ENCODE measurements at places on chromosomes 16 and 17. TPM values are rescaled to one million over a fixed set of nuclear protein-coding genes. Genes with fewer than 3 reads are reported as not detected.

USP43 gene
- total RNA-seq = not detected

CCDC92B gene
- 0.21 TPM for total RNA-seq

RCVRN gene
- total RNA-seq = not detected

CCR7 gene
- 0.14 TPM for total RNA-seq

SLC52A1 gene
- total RNA-seq = 0.55 TPM

CDH1 gene
- total RNA-seq = 0.26 TPM

MT4 gene
- total RNA-seq = not detected

RND2 gene
- total RNA-seq = 14.0 TPM

DNA sequence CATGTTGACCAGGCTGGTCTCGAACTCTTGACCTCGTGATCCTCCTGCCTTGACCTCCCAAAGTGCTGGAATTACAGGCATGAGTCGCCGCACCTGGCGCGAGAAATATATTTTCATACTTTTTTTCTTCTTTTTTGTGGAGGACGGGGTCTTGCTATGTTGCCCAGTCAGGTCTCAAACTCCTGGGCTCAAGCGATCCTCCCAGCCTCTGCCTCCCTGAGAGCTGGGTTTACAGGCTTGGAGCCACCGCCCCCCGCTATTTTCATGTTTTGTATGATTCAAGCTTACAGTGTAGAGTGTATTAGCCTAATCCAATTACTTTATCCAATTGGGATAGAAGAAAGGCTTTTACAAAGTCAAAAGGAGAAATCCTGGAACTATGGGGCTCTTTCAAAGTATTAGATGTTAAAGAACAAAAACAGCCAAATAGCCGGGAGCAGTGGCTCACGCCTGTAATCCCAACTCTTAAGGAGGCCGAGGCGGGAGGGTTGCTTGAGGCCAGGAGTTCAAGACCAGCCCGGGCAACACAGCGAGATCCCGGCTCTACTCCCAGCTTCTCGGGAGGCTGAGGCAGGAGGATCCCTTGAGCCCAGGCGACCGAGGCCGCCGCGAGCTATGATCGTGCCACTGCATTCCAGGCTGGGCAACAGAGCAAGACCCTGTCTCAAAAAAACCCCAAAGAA is 1.4 kb upstream of the MAP1LC3B start:
- H3K27ac ChIP-seq = peak overlapping the region; percentile 98
- H3K4me1 ChIP-seq = no peaks in the 10 kb centered on the region
- H3K27me3 ChIP-seq = no peaks in the 10 kb centered on the region
- H3K4me3 ChIP-seq = no peak overlapping the region

- H3K27ac ChIP-seq = no peak overlapping the region
- no peaks in the 10 kb centered on the region for H3K27me3 ChIP-seq
- no peaks in the 10 kb centered on the region for H3K36me3 ChIP-seq
Observed at GRCh38 chr16:55779402-55780094, 53.3 kb downstream of the CES1 start.

DNA sequence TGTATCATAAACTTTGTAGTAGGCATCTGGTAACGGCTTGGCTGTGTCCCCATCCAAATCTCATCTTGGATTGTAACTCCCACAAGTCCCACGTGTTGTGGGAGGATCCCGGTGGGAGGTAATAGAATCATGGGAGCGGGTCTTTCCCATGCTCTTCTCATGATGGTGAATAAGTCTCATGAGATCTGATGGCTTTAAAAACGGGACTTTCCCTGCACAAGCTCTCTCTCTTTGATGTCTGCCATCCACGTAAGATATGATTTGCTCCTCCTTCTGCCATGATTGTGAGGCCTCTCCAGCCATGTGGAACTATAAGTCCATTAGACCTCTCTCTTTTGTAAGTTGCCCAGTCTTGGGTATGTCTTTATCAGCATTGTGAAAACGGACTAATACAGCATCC is 248.7 kb downstream of the SNX29 start:
- no peaks in the 10 kb centered on the region for H3K27me3 ChIP-seq
- no peaks in the 10 kb centered on the region for H3K36me3 ChIP-seq
- no peak overlapping the region for H3K27ac ChIP-seq

- H3K36me3 ChIP-seq = no peaks in the 10 kb centered on the region
- H3K4me3 ChIP-seq = no peak overlapping the region
- DNase-seq = no peak
Observed at GRCh38 chr16:3816326-3816725, 64.2 kb downstream of the CREBBP start.

GRCh38 chr17:45052052-45052772 is 780 bp upstream of the DCAKD start:
- peak; percentile 62 for DNase-seq
- no peaks in the 10 kb centered on the region for H3K36me3 ChIP-seq
- H3K27ac ChIP-seq = peak overlapping the region; percentile 79
- no peaks in the 10 kb centered on the region for H3K27me3 ChIP-seq
- peaks cover 8% of the 10 kb centered on the region for H3K4me1 ChIP-seq

GRCh38 chr17:59154721-59155438 is at the start of gene SKA2:
Gene SKA2 (minus strand): TSS chr17:59155186. CDS start chr17:59155163, 23 bp downstream.
- no peaks in the 10 kb centered on the region for H3K27me3 ChIP-seq
- DNase-seq = peak; percentile 95
- peak within 1 kb of the TSS; percentile 86 for H3K27ac ChIP-seq
- peak within 1 kb of the TSS; percentile 56 for H3K4me3 ChIP-seq
- H3K4me1 ChIP-seq = no peaks in the 10 kb centered on the region

- H3K4me3 ChIP-seq = no peak overlapping the region
- H3K27me3 ChIP-seq = no peaks in the 10 kb centered on the region
- peaks cover 4% of the 10 kb centered on the region for H3K4me1 ChIP-seq
Observed at GRCh38 chr17:80786470-80786869, 205.2 kb upstream of the CHMP6 start.

- no peaks in the 10 kb centered on the region for H3K27me3 ChIP-seq
- DNase-seq = peak; percentile 85
- peaks cover 20% of the 10 kb centered on the region for H3K4me1 ChIP-seq
- no peak overlapping the region for H3K4me3 ChIP-seq
Observed at GRCh38 chr17:61251939-61252865, 147.4 kb upstream of the TBX2 start.

- no peak overlapping the region for H3K4me3 ChIP-seq
- H3K27me3 ChIP-seq = no peaks in the 10 kb centered on the region
- DNase-seq = no peak
- H3K36me3 ChIP-seq = no peaks in the 10 kb centered on the region
- H3K4me1 ChIP-seq = no peaks in the 10 kb centered on the region
- no peak overlapping the region for H3K27ac ChIP-seq
Observed at GRCh38 chr17:81498953-81499600, 13.5 kb downstream of the ACTG1 start.

- H3K4me3 ChIP-seq = no peak overlapping the region
- H3K4me1 ChIP-seq = no peaks in the 10 kb centered on the region
- no peak for DNase-seq
- no peaks in the 10 kb centered on the region for H3K36me3 ChIP-seq
- no peaks in the 10 kb centered on the region for H3K27me3 ChIP-seq
Observed at GRCh38 chr16:50862818-50863643, 121.1 kb downstream of the CYLD start.

DNA sequence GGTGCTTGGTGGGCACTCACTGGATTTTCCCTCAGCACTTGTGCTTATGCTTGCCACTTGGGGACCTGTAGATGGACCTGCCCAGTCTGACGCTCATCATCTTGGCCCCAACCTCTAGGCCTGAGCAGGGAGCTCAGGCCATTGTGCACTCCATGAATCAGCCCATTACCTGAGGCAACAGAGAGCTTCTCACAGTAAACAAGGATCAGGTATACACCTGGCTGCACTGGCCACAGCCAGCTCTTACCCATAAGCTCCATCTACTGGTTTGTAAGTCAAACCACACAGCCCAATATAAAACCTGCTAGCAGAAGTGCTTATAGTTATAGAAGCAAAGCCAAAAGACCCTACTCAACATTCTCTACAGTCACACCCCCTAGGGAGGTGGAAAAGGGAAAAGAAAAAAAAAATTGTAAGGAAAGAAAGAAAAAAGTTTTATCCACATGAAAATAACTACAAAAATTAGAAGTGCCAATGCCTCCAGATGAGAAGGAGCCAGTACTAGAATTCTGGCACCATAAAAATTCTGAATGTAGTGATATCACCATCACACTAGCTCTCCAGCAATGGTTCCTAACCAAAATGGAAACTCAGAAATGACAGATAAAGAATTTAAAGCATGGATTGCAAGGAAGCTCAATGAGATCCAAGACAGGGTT is 87.8 kb upstream of the CDH5 start:
- H3K27ac ChIP-seq = no peak overlapping the region
- no peaks in the 10 kb centered on the region for H3K27me3 ChIP-seq
- no peaks in the 10 kb centered on the region for H3K4me1 ChIP-seq
- H3K36me3 ChIP-seq = no peaks in the 10 kb centered on the region

DNA sequence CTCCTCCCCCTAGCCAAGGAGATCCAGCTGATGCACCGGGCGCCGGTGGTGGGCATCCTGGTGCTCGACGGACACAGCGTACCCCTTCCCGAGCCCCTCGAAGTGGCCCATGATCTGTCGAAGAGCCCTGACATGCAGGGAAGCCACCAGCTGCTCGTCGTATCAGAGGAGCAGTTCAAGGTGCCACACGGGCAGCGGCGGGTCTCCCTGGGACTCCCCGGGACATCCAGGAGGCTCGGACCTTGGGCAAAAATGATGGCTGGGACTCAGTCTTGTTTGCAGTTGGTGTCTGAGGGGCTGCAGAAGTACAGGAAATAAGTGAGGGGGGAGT is 15.8 kb upstream of the MYO15B start:
- no peaks in the 10 kb centered on the region for H3K4me1 ChIP-seq
- DNase-seq = no peak
- H3K27ac ChIP-seq = no peak overlapping the region
- H3K36me3 ChIP-seq = no peaks in the 10 kb centered on the region

GRCh38 chr17:8820311-8821010 is 21.3 kb upstream of the MFSD6L start:
- H3K4me3 ChIP-seq = no peak overlapping the region
- no peaks in the 10 kb centered on the region for H3K4me1 ChIP-seq
- no peaks in the 10 kb centered on the region for H3K27me3 ChIP-seq
- no peaks in the 10 kb centered on the region for H3K36me3 ChIP-seq
- H3K27ac ChIP-seq = no peak overlapping the region

GRCh38 chr17:69485901-69486643 is 71.6 kb downstream of the MAP2K6 start:
- H3K36me3 ChIP-seq = no peaks in the 10 kb centered on the region
- no peaks in the 10 kb centered on the region for H3K4me1 ChIP-seq
- no peak overlapping the region for H3K4me3 ChIP-seq
- H3K27ac ChIP-seq = peak overlapping the region; percentile 46

DNA sequence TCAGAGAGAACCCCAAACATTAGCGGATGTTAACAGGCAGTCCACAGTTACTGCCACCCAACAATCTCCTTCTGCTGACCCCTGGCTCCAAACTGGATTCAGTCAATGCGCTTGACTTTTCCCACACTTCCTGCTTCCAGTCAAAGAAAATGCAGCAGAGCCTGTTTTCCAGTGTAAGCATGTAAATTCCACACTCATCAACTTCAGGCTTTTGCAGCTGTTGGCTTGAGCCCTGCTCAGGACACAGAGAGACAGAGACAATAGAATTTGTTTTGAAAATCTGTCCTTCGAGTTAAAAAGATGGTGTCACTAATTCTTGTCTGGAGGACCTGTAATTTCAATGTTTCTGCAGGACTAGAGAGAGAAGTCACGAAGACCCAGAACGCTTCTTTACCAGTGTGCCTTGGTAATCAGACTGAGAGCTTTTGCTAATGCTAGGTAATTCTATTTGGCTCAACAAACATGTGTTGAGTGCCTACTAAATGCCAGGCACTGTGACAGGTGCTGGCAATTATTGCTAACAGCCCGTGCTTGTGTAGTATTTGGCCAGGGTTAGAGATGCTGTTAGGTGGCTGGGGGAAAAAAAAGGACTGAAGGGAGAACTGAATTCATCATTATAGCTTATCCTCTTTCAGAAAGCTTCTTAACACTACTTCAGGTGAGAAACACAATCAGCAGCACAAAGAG is 32.5 kb downstream of the HOXB1 start:
- DNase-seq = no peak
- H3K4me3 ChIP-seq = no peak overlapping the region

- no peaks in the 10 kb centered on the region for H3K4me1 ChIP-seq
- H3K27me3 ChIP-seq = no peaks in the 10 kb centered on the region
- no peak overlapping the region for H3K4me3 ChIP-seq
Observed at GRCh38 chr17:74192950-74193781, 10.3 kb upstream of the RPL38 start.

- H3K36me3 ChIP-seq = no peaks in the 10 kb centered on the region
- no peaks in the 10 kb centered on the region for H3K4me1 ChIP-seq
- no peak overlapping the region for H3K27ac ChIP-seq
- H3K27me3 ChIP-seq = no peaks in the 10 kb centered on the region
- no peak for DNase-seq
Observed at GRCh38 chr16:59249011-59249410, 514.9 kb upstream of the GOT2 start.

DNA sequence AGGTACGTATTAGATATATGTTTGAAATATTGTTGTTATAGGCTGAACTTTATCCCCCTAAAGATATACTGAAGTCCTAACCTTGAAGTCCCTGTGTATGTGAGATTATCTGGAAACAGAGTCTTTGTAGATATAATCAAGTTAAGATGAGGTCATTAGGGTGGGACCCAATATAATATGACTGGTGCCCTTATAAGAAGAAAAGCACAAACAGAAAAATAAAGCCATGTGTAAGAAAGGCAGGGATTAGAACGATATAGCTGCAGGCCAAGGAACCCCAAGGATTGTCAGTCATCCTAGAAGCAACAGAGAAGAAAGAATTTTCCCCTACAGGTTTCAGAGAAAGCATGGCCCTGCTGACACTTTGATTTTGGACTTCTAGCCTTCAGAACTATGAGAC is 95.8 kb downstream of the USP32 start:
- no peaks in the 10 kb centered on the region for H3K4me1 ChIP-seq
- H3K27ac ChIP-seq = no peak overlapping the region
- no peak for DNase-seq
- no peaks in the 10 kb centered on the region for H3K27me3 ChIP-seq

DNA sequence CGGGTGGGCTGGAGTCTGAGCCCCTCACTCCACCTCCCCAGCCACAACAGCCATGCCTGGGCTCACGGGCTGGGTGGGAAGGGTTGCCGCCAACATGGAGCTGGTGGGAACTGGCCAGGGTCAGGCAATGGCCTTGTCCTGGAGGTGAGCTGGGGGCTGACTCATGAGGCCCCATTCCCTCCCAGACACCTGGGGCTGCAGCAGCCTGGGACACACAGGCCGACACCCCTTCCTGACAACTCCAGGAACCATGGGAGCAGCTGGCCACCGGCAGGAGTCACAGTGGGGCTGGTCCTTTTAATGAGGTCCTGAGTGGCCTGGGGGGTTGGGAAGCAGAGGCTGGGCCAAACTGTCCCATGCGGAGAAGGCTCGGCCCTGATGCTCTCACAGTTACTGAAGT is 12.2 kb downstream of the DBNDD1 start:
- H3K4me3 ChIP-seq = no peak overlapping the region
- no peaks in the 10 kb centered on the region for H3K27me3 ChIP-seq
- H3K4me1 ChIP-seq = no peaks in the 10 kb centered on the region
- H3K36me3 ChIP-seq = no peaks in the 10 kb centered on the region
- no peak overlapping the region for H3K27ac ChIP-seq

- no peaks in the 10 kb centered on the region for H3K4me1 ChIP-seq
- H3K27ac ChIP-seq = no peak overlapping the region
- no peaks in the 10 kb centered on the region for H3K27me3 ChIP-seq
- H3K4me3 ChIP-seq = no peak overlapping the region
- DNase-seq = no peak
Observed at GRCh38 chr17:67578142-67578457, 139.6 kb upstream of the NOL11 start.

All from uterus (tissue), 4 donors.